NCI-H1930 (cell line): ENCODE measurements at places on chromosomes 2 and 18.

DNA sequence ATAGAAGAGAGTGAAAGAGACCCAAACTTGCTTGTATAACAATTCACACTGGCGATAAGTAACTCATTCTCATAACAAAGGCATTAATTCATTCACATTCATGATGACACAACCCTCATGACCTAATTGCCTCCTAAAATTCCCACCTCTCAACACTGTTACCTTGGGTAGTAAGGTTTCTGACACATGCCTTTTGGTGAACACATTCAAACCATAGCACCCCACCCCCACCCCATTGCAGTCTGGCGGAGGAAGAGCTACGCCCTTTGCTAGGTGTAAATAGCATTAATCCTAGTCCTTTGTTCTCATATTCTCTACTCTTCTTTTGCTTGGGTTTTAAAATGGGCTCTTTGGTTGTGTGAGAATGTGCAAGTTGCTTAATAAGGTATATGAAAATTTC is 361.5 kb downstream of the DSEL start:
- DNase-seq = no peak

DNA sequence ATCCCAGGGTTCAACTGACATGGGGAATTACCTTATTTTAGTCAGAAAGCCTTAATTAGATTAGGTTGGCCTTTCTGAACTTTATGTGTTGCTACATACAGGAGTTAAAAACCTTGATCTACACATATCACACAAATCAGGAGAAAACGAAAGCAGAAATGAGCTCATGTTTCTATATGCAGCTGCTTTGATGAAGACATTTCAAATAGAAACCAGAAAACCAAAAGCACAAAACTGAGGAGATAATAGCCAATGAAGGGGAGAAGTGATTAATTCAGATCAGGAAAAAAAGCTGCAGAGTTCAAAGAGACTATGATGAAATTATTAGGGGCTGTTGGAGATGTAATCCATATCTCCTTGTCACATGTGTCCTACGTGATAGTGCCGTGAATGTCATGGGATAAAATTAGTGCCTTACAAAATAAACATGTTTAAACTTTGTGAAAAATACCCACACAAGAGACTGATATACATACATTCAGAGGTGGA is 255.0 kb downstream of the CAMKMT start:
- no peak for DNase-seq

- DNase-seq = no peak
Measured at GRCh38 chr18:34633368-34633767, 76.7 kb upstream of the DTNA start.

GRCh38 chr2:217833439-217833838 is 169.4 kb downstream of the TNS1 start:
- DNase-seq = no peak

DNA sequence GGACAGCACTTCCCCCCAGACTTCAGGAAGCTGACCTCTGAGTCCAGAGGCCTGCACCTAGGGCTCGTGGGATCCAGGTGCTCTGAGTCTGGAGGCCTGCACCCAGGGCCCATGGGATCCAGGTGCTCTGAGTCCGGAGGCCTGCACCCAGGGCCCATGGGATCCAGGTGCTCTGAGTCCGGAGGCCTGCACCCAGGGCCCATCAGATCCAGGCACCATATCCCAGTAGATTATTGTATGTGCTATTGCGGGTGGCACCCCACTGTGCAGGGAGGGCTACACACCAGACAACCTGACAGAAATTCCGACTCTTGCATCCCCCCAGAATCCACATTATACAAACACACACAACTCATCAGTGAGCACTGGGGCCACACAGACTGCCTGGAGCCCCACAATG is 515.2 kb downstream of the EIPR1 start:
- DNase-seq = no peak

- DNase-seq = peak; percentile 90
Measured at GRCh38 chr2:130797493-130798435, 39.0 kb upstream of the ARHGEF4 start.

- no peak for DNase-seq
Measured at GRCh38 chr2:58918141-58918540, 677.0 kb upstream of the FANCL start.

GRCh38 chr2:236264256-236264655 is at the start of gene ASB18:
Gene ASB18, minus strand, starts transcription at chr2:236264406. Its CDS starts 61 bp downstream, at chr2:236264345.
- no peak for DNase-seq

DNA sequence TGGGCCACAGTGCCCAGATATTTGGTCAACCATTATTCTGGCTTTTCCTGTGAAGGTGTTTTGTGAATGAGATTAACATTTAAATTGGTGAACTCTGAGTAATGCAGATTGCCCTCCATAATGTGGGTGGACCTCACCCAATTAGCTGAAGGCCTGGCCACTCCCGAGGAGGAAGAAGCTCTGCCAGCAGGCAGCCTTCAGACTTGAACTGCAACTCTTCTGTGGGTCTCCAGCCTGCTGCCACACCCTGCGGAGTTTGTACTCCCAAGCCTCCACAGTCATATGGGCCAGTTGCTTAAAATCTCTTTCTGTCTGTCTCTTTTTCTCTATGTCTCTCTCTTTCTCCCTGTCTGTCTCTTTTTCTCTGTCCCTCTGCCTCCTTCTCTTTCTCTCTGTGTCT is 262.7 kb downstream of the MYCN start:
- DNase-seq = no peak

GRCh38 chr2:101135412-101136296 is 15.5 kb downstream of the TBC1D8 start:
- no peak for DNase-seq

GRCh38 chr2:43877782-43878464 is 39.2 kb downstream of the ABCG8 start:
- peak; percentile 41 for DNase-seq

- DNase-seq = no peak
Measured at GRCh38 chr2:104597942-104598341, 256.0 kb upstream of the POU3F3 start.

- no peak for DNase-seq
Measured at GRCh38 chr18:76821875-76822505, 367 bp upstream of the ZNF236 start.

GRCh38 chr2:176445956-176446355 is 176.7 kb downstream of the MTX2 start:
- no peak for DNase-seq

DNA sequence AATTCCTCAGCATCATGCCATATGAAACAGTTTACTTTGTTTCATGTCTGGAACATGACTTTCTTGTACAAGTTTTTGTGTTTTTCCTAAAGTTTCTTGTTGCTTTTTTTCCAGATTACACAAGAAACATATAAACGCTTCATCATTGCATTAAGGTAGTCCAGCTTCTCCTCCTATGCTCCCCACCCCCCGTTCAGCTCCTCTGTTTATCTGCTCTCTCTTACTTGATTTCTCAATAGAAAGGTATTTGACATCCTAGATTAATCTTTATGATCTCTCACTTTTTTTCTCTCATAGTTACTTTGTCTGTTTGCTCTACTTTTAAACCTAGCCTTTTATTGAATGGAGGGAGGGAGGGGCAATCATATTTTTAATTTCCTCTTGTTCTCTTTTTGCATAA is 25.4 kb downstream of the SLC40A1 start:
- no peak for DNase-seq

DNA sequence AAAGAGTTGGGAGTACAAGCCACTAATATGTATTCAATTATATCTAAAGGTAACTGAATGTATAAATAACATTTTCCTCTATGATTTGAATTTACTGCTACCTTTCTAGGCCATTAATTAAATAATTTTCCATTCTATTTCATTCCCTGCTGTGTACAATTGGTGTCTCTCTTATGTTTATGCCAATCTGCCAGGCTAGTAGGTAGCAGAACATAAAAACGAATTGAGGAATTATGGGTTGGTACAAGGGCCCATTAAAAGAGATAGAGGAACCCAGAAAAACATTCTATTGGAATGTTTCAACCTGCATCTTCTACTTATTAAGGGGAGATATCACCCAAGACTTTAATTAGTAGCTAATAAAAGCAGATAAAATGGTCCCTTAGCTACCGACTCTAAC is 32.2 kb downstream of the AKAIN1 start:
- no peak for DNase-seq

GRCh38 chr18:26993568-26993967 is 128.1 kb upstream of the AQP4 start:
- no peak for DNase-seq

DNA sequence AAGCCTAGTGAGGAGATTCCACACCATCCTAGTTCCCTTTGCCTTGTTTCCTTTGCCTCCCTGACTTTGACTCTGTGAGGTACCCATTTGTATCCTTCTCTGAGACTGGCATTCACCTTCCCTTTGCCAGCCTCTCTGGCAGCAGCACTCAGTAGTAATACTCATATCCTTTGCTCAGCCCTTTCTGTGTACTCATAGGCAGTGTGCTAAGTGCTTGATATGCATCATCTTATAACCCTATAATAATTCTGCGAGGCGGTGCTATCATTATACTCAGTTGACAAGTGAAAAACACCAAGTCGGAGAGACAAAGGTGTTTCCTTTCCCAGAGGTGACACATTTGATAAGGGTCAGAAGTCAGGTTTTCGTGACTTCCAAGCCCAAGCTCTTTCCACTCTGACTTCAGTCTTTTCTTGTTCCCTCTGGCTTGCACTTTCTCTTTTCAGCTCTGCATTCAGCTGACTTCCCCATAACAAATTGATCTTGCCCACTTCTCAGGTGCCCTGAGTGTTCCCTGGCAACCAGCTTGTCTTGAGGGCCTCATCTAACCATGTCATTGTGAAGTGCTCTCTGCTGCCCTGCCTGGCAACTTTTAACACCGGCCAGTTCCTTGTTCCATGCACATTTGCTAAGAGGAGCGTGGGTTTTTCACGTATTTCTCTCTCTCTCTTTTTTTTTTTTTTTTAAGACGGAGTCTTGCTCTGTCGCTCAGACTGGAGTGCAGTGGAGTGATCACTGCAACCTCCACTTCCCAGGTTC is 94.5 kb upstream of the UPP2 start:
- DNase-seq = no peak

GRCh38 chr2:170314744-170315447 is 136.9 kb downstream of the MYO3B start:
- no peak for DNase-seq

- no peak for DNase-seq
Measured at GRCh38 chr18:46767217-46767616, 10.4 kb upstream of the ST8SIA5 start.

- no peak for DNase-seq
Measured at GRCh38 chr2:3492951-3493614, 26.2 kb downstream of the ADI1 start.

- no peak for DNase-seq
Measured at GRCh38 chr2:186992597-186992996, 143.6 kb upstream of the ZSWIM2 start.

DNA sequence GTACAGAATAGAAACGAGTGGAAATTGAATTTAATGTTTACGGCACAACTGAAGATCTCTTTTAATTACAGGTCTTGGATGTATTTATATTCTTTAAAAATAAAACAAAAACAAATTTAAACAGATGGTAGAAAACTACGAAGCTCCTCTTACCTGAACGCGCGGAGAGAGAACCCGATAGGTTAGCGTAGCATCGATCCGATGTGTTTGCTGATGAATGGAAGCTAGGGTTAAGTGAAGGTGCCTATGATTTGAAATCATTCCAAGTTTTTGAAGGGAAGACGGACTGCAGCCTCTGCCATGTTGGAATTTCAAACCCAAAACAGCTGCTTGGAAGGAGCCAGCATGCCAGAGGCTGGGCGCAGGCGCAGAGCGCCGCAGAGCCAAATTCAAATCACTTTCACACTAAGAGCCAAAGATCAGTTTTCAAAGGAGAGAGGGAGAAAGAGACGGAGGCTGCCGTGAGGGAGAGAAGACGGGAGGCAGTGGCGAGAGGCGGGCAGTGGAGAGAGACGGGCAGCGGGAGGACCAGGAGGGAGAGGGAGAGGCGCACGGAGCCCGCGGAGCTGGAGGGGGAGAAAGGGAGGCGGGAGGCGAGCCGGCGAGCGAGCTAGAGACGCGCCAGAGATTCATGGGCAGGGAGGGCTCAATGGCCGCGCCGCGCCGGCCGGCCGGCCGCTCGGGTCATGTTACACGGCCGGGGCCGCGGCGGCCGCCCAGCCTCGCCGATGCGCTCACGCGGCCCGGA is at the start of gene FIGN:
FIGN (minus strand) TSS at position 324 of the 748 bp plus-strand sequence. CDS start 1,081 bp downstream, outside the sequence.
- peak; percentile 28 for DNase-seq

GRCh38 chr2:47086054-47086471 is 69.0 kb downstream of the STPG4 start:
- DNase-seq = no peak

DNA sequence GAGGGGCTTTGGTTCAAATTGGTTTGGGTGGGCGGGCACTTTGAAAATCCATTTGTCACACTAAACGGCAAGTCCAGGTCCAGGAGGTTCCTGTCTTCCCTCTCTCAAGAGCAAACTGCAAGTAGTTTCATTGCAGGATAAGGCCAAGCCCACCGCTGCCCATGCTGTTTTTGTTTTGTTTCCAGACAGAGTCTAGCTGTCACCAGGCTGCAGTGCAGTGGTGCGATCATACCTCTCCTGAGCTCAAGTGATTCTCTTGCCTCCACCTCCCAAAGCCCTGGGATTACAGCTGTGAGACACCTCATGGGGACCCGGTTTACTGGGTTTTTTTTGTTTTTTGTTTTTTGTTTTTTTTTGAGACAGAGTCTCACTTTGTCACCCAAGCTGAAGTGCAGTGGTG is 1.8 kb upstream of the CYBRD1 start:
- DNase-seq = no peak

GRCh38 chr18:56709463-56709862 is 58.3 kb downstream of the WDR7 start:
- DNase-seq = no peak

- DNase-seq = no peak
Measured at GRCh38 chr2:109208071-109208950, 79.3 kb downstream of the SH3RF3 start.

DNA sequence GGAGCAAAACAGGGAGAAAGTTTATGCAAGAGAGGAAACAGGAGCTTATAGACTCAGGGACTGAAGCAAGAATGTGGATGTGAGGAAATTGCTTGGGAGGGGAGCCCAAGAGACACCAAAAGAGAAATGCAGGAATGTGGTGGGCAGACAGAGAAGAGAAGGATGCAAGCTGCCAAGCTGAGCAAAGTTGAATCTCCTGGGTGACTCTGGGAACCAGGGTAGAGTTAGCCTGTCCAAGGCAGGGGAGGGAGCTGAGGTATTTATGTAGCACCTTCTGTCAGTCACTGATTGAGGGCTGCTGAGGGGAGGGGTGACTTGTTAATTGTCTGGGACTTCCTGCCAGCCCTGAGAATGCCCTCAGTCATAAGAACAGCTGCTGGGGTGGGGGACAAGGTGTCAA is 464.3 kb downstream of the NBAS start:
- no peak for DNase-seq

DNA sequence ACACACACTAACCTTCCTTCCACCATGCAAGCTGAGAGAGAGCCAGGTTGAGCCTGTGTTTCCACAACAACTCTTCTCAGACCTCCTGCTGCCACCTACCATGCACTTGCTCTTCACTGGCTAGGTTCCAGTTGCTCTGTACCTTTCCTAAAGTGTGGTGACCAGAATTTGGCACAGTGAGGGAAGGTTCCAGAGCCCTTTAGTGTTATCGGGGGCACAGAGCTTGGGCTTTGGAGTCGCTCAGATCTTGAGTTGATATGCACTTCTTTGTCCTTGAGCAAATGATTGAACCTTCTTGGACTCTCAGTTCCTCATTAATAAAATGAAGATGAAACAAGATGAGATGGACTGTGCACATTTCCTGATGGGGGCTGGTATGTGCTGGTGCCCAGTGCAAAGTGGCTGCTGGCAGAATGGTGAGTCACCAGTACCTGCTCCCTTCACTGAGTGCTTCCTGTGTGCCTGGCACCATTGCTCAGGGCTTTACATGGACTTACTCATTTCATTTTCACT is 47.1 kb downstream of the NEDD4L start:
- no peak for DNase-seq

GRCh38 chr18:65753520-65753919 is 2.7 kb downstream of the CDH7 start:
- peak; percentile 18 for DNase-seq

- no peak for DNase-seq
Measured at GRCh38 chr2:216856406-216857065, 3.3 kb downstream of the TNP1 start.
